SIG-M5 (cell line): ENCODE measurements at places on chromosomes 3 and 15.

GRCh38 chr3:141901914-141902313 lies 25.5 kb downstream of the ATP1B3 start:
- DNase-seq, result no peak

DNA sequence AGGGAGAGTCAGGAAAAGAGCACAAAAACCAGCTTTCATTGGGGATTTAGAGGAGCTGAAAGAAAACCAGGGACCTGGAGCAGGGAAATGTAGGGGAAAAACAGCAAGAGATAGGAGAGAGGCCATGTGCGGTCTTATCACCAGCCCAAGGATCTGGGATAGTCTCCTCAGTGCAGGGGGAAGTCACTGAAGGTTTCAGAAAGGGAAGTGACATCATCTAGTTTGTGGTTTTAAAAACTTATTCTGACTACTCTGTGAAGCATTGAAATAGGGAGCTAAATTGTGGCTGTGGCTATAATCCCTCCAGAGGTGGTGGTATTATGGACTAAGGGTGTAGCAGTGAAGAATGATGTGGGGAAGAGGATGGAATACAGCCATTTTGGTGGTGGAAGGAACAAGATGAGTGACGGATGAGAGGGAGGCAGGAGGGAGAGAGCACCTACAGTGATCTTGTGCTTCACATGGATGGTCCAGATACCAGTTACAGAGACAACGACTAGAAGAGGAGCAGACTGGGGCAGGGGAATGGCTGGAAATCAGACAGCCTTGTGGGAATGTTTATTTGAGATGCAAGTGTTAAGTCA lies 72.7 kb downstream of the HMG20A start:
- DNase-seq, result peak; percentile 49

- no peak for DNase-seq
Observed at GRCh38 chr3:111596328-111596727, 1.2 kb upstream of the ZBED2 start.

- DNase-seq, result no peak
Observed at GRCh38 chr15:68653801-68654200, 75.0 kb downstream of the CORO2B start.

- no peak for DNase-seq
Observed at GRCh38 chr3:132273036-132273435, 44.2 kb upstream of the ACP3 start.

- DNase-seq, result no peak
Observed at GRCh38 chr15:39855400-39855799, 64.7 kb downstream of the GPR176 start.

GRCh38 chr15:70525551-70525950 lies 237.8 kb downstream of the UACA start:
- DNase-seq, result no peak
